Activated CD8-positive, alpha-beta memory T cell treated with anti-CD3 and anti-CD28 coated beads, Interleukin-2, amount 50 U/mL, for 4 hours (primary cell): ENCODE measurements at places on chromosomes 4 and X.

- peak; percentile 30 for DNase-seq
Observed at GRCh38 chr4:15805583-15806517, 27.7 kb downstream of the CD38 start.

- no peak for DNase-seq
Observed at GRCh38 chr4:163165217-163166017, 1.3 kb downstream of the NAF1 start.

GRCh38 chrX:118329175-118329574 lies 16.7 kb upstream of the WDR44 start:
- no peak for DNase-seq

DNA sequence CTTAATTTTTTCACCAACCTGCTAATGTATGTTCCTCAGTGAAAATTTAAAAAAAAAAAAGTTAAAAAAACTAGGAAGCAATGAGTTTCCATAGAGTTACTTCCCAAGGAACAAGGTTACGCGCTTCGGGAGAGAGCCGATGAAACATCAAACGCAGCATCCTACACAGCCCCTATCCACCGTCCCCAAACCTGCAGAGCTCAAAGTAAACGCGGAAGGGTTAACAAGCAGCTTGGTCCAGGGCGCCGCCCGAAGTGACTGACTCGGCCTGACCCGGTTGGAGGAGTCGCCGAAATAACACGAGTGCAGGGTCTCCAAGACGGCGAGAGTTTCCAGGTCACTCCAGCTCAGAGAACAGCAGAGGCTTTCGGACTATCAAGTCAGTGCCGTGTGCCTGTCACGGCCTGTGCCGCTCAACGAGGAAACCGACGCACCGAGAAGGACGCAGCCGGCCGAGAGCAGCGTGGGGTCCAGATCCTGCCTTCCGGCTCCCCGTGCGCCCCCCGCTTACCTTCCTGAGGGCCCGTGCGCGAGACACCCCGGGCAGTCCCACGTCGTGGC lies 512 bp downstream of the NOP14 start:
- peak; percentile 42 for DNase-seq

- no peak for DNase-seq
Observed at GRCh38 chr4:153082322-153083301, 121.6 kb upstream of the TRIM2 start.

DNA sequence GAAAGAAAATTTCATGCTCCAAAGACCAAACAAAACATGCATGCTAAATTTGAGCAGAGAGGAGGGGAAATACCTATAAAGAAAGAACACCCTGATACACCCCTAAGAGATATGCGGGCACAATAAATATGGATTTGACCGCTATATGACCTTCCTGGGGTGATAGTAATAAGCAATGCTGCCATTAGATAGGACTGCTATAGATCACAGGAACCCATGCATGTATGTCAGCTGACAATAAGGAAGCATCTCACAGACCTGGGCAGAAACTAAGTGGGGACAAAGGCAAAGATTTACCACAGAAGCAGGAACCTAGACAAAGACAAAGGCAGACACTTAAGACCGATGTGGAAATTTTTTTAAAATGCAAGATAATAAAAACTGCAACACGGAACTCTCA lies 21.3 kb downstream of the ZNF721 start:
- no peak for DNase-seq

GRCh38 chr4:160580581-160580980 lies 1477.7 kb downstream of the RAPGEF2 start:
- no peak for DNase-seq

- no peak for DNase-seq
Observed at GRCh38 chrX:115339441-115340025, 50.0 kb downstream of the LUZP4 start.
